Cerebellar nuclear complex (tissue), 1 donor: ENCODE measurements at places on chromosomes 4 and X.

GRCh38 chrX:24085101-24085500, 30.3 kb downstream of the EIF2S3 start:
- DNase-seq = no peak

DNA sequence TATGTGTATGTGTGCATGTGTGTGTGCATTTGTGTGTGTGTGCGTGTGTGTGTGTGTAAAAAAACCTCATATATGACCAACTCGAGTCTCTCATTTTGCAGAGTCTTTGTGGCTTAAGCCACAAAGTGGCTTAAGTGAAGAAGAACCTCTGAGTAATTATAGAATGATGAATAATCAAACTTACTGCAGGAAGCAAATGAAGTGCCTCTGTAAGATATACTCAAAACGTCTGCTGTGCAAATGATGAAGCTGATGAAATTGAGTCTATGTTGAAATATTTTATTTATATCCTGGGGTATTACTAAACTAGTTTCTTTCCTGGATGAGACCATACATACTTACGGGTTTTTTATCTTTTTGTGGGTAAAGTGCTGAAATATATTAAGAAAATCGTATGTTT, 1198.7 kb downstream of the PCDH7 start:
- DNase-seq = no peak

GRCh38 chr4:148044912-148045352, 313.0 kb downstream of the ARHGAP10 start:
- no peak for DNase-seq

DNA sequence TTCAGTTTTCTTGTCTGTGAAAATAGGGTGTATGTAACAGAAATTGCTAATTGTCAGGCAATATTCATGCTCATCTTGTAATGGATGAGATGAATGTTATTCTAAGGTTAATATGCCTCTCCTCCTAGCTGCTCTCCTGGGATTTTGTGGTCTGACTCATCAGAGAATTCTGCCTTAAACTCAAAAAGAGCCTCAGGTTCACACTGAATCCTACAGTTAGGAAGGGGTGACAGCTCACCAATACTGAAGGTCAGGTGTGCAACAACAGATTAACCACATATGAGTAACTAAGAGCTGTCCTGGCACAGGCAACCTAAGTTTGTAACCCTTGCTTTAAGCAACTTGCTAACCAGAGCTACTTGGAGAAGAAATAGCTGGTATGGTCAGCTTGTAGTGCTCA, 197.7 kb downstream of the SPATA18 start:
- DNase-seq = no peak

DNA sequence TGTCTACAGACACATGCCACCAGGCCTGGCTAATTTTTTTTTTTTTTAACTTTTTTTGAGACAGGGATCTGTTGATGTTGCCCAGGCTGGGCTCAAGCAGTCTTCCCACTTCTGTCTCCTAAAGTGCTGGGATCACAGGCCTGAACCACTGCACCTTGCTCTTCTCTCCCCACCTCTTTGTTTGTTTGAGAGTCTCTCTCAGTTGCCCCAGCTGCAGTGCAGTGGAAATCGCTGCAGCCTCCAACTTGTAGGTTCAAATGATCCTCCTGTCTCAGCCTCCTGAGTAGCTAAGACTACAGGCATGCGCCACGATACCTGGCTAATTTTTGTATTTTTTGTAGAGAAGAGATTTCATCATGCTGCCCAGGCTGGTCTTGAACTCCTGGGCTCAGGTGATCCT, 115.6 kb downstream of the LARP7 start:
- no peak for DNase-seq

GRCh38 chr4:129453524-129454200, 357.7 kb downstream of the C4orf33 start:
- DNase-seq = no peak

- no peak for DNase-seq
These were observed 269.6 kb downstream of the GBA3 start for GRCh38 chr4:22962295-22962694.

DNA sequence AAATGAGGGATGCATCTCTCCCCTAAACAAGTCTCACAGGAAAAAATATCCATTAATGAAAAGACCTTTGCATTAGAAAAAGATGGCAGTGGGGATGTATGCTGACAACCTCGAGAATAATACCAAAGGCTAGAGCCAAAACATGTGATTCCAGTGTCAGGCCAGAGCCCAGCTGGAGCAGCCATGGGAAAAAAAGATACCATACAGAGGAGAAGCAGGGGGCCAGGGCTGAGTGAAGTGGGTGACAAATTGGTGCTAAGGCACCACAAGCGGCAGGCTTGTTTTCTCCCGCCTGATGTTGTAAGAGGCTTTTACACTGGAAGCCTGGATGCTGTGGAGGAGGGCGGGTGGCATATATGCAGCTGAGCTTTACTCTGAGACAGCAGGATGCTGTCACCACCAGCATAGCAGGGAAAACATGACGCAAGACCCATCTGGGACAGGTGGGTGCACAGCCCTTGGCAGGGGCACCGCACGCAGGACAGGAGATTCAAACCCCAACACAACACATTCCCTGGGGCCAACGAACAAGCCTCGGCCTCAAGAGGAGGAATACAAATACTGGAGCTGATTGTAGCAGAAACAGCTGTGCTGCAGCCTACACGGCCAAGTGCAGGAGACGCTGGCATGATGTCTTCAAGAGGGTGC, 91.9 kb downstream of the TSPAN5 start:
- no peak for DNase-seq

DNA sequence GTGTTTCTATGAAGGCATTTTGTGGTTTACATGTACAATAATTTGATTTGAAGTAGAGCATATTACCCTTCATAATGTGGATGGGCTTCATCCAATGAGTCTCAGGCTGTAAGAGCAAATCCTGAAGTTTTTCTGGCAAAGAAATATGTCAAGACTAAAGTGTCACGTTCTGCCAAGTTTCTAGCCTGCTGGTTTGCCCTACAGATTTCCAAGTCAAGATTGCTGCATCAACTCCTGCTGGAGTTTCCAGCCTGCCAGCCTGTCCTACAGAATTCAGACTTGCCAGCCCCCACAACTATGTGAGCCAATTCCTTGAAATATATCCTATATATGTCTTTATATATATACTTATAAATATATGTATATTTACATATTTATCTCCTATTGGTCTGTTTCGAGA, 70.0 kb upstream of the RLIM start:
- no peak for DNase-seq

GRCh38 chrX:44506678-44507077, 36.0 kb downstream of the FUNDC1 start:
- DNase-seq = no peak

- no peak for DNase-seq
These were observed 1381.4 kb upstream of the IGFBP7 start for GRCh38 chr4:58491620-58492019.

GRCh38 chr4:42018451-42018850, 28.1 kb downstream of the SLC30A9 start:
- no peak for DNase-seq

GRCh38 chr4:152176627-152177214, 359.2 kb downstream of the FBXW7 start:
- DNase-seq = no peak

GRCh38 chr4:46550471-46550870, 160.5 kb upstream of the GABRA2 start:
- DNase-seq = no peak
